ENCODE measurements at places on chromosomes 1 and 21.

DNA sequence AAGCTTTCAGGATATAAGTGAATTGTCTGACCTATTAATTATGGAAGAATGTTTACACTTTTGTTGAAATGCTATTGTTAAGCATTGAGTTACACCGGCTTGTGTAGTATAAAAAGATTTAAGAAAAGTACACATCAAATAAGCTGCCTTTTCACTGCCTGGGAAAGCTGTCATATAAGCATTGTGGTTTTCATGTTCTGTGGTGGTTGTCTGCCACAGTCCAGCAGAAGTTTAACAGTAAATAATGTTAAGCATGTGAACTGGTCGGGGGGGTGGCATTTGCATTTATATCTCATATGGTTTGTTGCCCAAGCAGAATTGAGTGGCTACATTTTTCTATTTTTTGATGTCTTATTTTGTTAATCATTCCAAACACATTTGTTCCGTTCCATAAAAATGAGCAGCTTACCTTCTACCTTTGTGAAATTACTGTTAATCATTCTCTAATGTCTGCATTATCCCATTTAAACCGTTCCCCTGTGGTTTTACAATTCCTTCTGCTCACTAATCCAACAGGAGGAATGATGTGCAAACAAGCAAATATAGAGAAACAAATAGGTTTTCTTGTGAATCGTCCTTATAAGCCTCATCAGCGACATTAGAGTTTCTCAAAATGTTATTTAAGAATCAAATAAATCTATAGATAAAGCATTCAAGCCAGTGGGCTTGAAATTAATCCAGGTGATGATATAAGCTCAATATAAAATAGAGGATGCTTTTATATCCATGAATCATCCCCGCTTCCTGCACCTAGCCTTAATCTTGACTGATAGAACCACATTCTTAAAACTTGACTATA, 160.8 kb upstream of the SAMSN1 start:
- no peak for DNase-seq

- no peak for DNase-seq
These were observed 117.5 kb downstream of the TM2D1 start for GRCh38 chr1:61607448-61607847.

- DNase-seq: no peak
These were observed 396.5 kb upstream of the LRRC7 start for GRCh38 chr1:69171248-69171647.

GRCh38 chr1:26352338-26352679, 1.6 kb downstream of the CRYBG2 start:
- DNase-seq: no peak

- no peak for DNase-seq
These were observed 36.9 kb upstream of the POU3F1 start for GRCh38 chr1:38083541-38083940.

GRCh38 chr21:32181457-32181856, 97.4 kb downstream of the MIS18A start:
- no peak for DNase-seq

DNA sequence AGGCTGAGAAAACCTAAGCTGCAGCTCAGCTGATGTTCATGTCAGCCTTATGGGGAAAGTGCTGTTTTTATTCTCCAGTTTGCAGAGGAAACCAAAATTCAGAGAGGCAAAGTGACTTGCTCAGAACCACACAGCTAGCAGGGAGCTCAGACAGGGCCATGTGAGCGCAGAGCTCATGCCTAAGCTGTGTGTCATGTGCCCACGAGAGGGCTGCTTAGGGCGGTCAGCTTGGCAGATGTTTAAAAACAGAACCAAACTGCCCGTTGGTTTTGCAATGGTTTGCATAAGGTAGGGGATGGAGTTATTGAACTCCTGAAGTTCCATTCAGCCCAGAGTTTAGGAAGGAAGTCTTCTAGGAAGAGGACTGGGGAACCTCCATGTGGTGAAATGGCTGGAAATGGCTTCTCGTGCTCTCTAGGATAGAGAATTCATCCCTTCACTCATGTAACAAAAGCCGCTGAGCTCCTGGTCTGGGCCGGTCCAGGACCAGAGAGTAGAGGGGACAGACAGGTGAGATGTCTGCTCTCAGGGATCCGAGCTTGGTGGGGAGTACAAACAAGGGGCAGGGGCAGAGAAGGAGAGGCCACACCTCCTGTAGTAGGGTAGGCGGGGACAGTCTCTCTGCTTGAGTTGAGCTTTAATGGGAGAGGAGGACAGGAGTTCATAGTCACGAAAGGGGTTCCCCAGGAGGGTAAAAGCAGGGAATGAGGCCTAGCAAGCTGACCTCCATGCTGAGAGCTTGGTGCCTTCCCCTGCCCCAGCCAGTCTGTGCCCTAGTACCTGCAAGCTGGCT, 46.9 kb downstream of the ARHGEF10L start:
- DNase-seq: peak; percentile 92

GRCh38 chr1:10208537-10208936, 1.8 kb upstream of the KIF1B start:
- DNase-seq: peak; percentile 60

All from tibial artery (tissue), 4 donors.